AG08395 (cell line): ENCODE measurements at places on chromosomes 13 and 19.

DNA sequence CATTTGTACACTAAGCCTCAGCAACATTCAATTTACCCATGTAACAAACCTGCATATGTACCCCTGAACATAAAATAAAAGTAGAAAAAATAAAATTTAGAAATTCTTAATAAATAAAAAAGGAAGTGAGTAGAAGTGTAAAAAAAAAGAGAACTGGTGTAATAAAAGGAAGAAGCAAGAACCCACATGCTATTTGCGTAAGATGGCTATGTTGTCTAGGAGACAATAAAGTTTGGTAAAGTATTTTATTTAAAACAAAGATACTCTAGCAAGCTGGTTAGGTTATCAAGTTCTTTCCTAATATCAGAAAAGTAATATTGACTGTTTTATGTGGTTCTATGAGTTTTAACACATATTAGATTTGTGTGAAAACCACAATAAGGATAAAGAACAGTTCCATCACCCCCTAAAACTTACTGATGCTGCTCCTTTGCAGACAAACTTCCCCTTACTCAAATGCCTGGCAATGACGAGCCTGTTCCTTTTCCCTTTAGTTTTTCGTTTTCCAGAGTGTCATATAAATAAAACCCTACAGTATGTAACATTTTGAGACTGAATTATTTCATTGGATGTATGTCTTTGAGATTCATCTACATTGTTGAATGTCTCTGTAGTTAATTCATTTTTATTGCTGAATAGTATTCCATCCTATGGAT, 98.9 kb downstream of the TNFSF13B start:
- no peak for DNase-seq

- no peak for DNase-seq
Observed at GRCh38 chr19:39928357-39928725, 6.1 kb downstream of the FCGBP start.

GRCh38 chr13:51562011-51562671, 22.1 kb upstream of the WDFY2 start:
- no peak for DNase-seq

- DNase-seq = no peak
Observed at GRCh38 chr19:16111909-16112752, 442 bp downstream of the RAB8A start.

- DNase-seq = no peak
Observed at GRCh38 chr19:38370299-38370698, 4.1 kb upstream of the PSMD8 start.

- no peak for DNase-seq
Observed at GRCh38 chr13:68908879-68909278, 1198.7 kb upstream of the ATXN8OS start.

DNA sequence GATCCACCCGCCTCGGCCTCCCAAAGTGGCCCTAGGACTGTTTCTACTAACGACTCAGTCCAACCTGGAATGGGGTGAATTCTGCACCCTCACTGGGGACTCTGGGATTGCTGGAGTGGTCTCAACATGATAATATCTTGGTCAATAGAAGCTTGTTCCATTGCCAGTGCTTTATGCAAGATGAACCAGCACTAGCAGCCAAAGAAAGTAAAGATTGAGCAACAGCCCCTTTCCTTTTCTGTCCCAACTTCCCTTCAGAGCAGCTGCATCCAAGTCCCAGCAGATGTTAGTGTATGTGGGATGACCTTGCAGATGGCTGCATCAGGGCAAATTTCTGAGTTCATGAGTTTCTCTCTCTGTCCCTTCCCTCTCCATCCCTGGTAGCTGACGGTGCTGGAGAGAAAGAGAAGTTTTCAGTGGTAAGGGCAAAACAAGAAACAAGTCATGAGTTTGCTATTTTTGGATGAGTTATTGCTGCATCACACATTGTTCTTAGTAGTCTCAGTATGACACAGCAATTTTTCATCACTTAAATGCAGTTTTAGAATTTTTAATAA, 183.6 kb upstream of the EDNRB start:
- peak; percentile 41 for DNase-seq

GRCh38 chr13:113144255-113144629, 14.2 kb upstream of the PROZ start:
- DNase-seq = no peak

- DNase-seq = no peak
Observed at GRCh38 chr13:37613236-37613635, 14.7 kb upstream of the POSTN start.

GRCh38 chr19:10836479-10837330, 693 bp upstream of the TMED1 start:
- no peak for DNase-seq

DNA sequence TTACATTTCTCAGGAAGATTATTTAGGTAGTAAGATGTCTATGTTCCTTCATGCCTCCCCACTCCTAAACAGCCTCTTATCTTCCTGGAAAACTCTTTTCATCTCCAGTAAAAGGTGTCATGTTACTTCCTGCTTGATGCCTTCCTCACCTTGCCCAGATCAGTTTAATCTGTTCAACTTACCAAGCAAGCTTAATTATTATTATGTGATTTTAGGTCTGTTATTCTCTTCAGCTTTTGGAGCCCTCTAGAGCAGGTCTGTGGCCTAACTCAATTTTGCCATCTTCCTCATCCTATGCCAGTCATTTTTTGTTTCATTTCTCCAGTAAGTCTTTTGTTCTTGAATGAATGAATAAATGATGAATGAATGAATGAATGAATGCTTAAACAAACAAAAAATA, 528.4 kb downstream of the DCT start:
- DNase-seq = no peak

GRCh38 chr13:50588491-50589130, 254.9 kb downstream of the DLEU7 start:
- peak; percentile 6 for DNase-seq

DNA sequence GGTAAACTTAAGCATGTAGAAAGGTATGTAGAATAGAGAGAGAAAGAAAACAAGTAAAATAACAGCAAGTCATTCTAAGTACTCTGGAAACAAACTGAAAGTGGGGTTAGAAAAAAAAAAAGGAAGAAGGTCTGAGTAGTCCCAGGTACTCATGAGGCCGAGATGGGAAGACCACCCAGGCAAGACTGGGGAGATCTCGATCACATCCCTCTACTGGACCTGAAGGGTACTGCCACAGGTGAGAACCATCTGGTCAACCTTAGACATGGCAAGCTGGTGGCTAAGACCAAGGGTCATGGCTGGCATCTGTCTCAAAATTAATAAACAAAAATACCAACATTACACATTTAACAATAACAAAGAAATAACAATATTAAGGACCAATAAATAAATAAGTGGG, 36.3 kb upstream of the ZNF724 start:
- DNase-seq = no peak

GRCh38 chr13:40445557-40445990, 220.9 kb downstream of the FOXO1 start:
- no peak for DNase-seq

DNA sequence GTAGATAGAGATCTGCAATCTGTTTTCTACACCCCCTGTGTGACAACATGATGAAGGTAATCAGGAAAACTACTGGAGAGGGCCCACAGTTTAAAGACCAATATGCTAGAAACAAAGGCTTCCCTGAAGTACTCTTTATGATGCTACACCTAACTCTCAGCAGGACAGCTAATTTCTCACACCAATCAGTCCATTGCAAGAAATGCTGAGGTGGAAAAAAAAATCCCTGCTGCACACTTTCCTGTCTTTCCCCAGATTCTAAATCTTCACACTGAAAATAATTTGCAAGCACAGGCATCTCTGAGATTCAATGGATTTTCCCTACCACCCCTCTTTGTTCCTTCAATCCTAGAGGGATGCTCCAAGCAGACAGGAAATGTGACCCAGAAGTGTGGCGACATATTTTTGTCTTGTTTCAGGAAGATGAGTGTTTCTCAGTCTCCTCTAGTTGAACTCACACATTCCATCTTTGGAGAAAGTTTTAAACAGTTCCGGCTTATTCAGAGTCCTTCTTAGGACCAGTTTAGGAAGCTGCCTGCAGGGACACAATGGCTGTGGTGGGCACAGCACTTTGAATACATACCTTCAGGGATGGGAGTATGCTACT, 671.6 kb downstream of the DIAPH3 start:
- no peak for DNase-seq

- DNase-seq = no peak
Observed at GRCh38 chr13:48564056-48564455, 31.2 kb upstream of the RCBTB2 start.

GRCh38 chr19:40690050-40690692, at the start of gene NUMBL:
Gene NUMBL (minus strand): TSS chr19:40690651. CDS start chr19:40690483, 168 bp downstream.
- DNase-seq = no peak

DNA sequence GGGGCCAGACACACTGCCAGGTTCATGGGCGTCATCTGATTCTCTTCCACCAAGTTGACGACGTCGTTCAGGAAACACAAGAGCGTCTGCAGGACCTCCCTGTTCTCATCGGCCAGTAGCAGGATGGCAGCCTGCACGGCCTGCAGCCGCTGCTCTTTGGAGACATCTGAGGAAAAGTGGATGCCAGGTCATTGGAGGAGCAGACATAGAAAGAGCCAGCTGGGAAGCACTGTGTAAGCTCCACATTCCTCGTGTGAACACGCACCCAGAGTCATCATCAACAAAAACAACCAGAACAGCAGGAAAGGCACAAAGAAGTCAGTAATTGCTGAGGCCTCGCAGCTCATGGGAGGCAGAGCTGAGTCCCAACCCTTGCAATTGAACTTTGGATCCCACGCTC, 96.5 kb downstream of the KL start:
- DNase-seq = peak; percentile 59

DNA sequence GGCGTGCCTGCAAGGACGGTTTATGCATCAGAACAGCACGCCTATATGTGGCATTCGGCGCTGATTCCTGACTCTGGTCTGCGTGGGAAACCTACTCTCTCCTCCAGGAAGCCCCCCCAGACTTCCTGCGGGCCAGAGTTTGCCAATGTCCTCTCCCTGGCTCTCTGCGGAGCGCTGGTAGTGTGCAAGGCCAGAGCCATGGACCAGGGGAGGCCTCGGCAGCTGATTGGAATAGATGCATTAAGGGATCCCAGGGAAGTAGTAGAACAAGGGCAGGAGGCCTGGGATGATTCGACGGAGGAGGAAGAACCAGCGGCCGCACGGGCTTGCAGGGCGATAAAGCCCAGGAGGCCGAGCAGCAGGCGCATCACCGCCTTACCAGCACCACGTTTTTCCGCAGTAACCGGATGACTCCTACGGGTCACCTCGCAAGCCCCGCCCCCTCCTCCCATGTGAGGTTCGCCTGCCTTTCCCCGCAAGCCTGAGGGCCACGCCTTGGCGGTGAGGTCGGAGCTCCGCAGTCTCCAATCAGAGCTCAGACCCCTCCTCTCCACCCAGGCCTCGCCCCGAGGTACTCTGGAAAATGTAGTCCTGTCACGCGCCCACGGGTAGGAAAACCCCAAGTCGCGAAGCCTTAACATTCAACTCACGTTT, 5.0 kb downstream of the CLEC11A start:
- peak; percentile 71 for DNase-seq

- no peak for DNase-seq
Observed at GRCh38 chr13:67833564-67833963, 603.4 kb upstream of the PCDH9 start.

DNA sequence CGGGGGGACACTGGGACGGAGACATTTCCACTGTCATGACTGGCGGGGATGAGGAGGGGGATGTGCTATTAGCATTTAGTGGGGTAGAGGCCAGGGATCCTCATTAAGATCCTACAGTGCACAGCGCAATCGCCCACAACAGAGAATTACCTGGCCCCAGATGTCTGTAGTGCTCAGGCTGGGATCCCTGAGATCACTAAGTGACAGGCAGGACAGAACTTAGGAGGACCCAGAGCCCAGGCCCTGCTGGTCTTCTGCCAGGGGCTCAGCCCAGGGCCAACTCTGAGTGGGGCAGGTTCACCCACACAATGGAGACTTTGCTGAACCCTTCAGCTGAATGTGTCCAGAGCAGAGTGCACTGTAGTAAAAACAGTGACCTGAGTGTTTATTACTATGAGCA, 4.6 kb downstream of the RANBP3 start:
- DNase-seq = no peak

- peak; percentile 21 for DNase-seq
Observed at GRCh38 chr13:39910833-39911232, 255.4 kb downstream of the COG6 start.

- no peak for DNase-seq
Observed at GRCh38 chr13:26449063-26449848, 108.2 kb upstream of the WASF3 start.

DNA sequence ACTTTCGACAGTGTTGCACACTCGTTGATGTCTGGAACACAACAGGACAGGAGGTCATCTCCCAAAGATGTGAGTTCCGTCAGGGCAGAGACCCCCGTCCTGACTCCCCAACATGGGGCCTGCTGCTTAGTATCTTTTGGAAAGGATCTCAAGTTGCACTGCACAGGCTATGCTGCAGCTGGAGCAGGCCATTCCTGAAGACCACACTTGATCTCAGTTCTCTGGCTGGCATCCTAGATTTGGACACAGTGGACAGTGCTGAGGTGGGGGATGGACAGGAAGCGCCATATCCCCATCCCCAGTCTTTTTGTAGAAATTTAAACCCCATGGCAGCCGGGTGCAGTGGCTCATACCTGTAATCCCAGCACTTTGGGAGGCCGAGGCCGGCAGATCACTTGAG, 5.9 kb downstream of the ADGRE2 start:
- DNase-seq = no peak

DNA sequence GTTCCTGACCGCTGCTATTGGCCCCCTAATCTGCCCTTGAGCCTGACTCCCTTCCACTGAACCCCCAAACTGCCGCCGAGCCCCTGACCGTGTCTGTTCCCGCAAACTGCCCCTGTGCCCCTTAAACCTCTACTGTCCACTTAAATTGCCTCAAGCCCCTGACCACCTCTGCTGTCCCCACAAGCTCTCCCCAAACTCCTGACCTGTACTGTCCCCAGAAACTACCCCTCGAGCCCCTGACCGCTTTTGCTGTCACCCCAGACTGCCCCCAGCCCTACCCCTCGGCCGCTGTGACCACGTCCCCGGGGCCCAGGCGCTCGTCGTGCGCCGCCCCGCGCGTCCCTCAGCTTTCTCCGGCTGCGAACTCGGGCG, 382 bp downstream of the ZNF77 start:
- DNase-seq = no peak

GRCh38 chr19:32570081-32570785, 10.8 kb upstream of the PDCD5 start:
- peak; percentile 63 for DNase-seq
